ENCODE measurements at places on chromosomes 1 and 21.

GRCh38 chr1:17653276-17653675 is 101.9 kb upstream of the ACTL8 start:
- no peaks in the 10 kb centered on the region for H3K4me1 ChIP-seq
- no peak overlapping the region for H3K4me3 ChIP-seq
- DNase-seq = no peak
- H3K36me3 ChIP-seq = peaks cover 35% of the 10 kb centered on the region
- H3K27me3 ChIP-seq = no peaks in the 10 kb centered on the region

DNA sequence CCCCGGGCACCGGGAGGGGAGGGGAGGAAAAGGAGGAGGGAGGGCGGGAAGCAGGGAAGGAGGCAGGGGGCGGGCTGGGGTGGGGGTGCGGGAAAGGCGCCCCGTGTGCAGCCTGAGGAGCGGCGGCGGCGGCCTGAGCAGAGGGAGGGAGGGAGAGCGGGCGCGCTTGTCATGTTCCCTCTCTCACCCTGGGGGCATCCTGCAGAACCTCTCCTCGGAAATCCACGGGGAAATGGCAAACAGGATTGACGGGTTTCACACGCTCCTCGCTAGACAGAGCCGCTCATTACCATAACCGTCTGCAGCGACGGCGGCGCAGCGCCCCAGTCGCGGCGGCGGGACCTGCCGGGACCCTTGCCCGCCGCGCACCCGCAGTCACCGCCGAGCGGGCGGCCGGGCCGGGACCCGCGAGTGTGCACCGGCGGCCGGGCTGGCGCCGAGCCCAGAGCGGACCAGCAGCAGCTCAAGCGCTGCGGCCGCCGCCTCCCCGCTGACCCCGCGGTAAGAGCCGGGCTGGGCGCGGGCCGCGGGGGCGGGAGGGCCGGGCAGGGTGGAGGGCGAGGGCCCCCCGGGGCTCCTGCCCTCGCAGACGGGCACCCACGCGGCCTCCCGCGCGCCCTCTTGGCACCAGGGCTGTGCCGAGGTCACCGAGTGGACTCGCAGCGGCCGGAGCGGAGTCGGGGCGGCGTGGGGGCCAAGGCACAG is at the start of gene SERTAD4:
Gene SERTAD4, plus strand, starts transcription at position 286 of the 705 bp plus-strand sequence. CDS start 5,165 bp downstream, outside the sequence.
- peaks cover 18% of the 10 kb centered on the region for H3K4me1 ChIP-seq
- H3K27me3 ChIP-seq = peaks cover 18% of the 10 kb centered on the region
- peak within 1 kb of the TSS; percentile 70 for H3K4me3 ChIP-seq
- peak within 1 kb of the TSS; percentile 79 for H3K27ac ChIP-seq
- peak; percentile 91 for DNase-seq

GRCh38 chr1:106224426-106224825 is 832.0 kb upstream of the PRMT6 start:
- H3K27ac ChIP-seq = no peak overlapping the region
- H3K36me3 ChIP-seq = no peaks in the 10 kb centered on the region
- no peak overlapping the region for H3K4me3 ChIP-seq
- no peak for DNase-seq
- H3K27me3 ChIP-seq = no peaks in the 10 kb centered on the region

DNA sequence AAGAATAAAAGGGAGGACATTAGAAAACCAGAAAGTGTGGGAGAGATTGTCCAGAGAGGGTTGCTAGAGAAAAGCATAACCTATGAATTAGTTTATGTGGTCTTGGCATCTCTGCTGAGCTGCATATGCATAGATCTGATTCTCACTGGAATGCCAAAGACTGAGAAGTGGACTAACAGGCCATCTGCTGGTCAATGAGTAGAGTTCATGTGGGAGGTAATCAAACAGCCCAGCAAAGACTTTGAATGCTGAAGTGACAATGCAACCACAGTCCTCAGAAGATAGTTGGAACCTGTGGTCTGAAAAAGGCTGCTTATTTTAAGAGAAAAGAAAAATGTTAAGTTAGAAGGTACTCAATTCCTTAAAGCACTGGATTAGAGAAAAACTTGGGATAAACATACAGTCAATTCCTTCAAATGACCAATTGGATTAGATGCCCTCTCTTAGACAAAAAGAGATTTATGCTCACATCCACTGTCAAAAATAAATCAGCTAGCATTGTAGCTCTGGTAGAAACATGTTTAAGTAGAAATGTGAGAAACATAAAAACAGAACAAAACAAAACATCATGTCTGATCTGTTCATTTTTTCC is 382.8 kb downstream of the AMY1C start:
- H3K4me1 ChIP-seq = no peaks in the 10 kb centered on the region
- no peaks in the 10 kb centered on the region for H3K27me3 ChIP-seq
- H3K36me3 ChIP-seq = no peaks in the 10 kb centered on the region
- H3K27ac ChIP-seq = no peak overlapping the region
- no peak overlapping the region for H3K4me3 ChIP-seq
- no peak for DNase-seq

GRCh38 chr21:43012596-43012995 is 38.2 kb downstream of the PKNOX1 start:
- DNase-seq = no peak
- no peak overlapping the region for H3K27ac ChIP-seq
- H3K4me3 ChIP-seq = no peak overlapping the region
- peaks cover 4% of the 10 kb centered on the region for H3K36me3 ChIP-seq

DNA sequence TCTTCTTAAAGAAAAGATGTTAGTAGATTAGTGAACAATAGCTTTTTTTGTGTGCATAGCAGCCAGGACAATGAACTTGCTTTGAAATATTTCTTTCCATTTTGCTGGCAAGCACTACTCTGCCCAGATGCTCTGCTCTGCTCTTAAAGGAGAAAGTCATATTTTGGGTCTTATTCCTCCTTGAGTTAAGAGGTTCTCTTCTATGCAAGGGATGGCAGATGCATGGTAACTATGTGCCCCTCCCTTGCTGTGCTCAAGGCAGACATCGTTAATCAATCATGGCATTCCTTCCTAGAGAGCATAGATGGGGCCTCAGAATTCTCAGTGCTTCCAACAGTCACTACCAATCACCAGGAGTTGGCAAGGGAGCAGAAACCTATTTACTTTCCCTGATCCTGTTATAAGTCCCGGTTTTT is 27.6 kb downstream of the NIPAL3 start:
- no peaks in the 10 kb centered on the region for H3K4me1 ChIP-seq
- DNase-seq = no peak
- H3K27ac ChIP-seq = no peak overlapping the region
- no peak overlapping the region for H3K4me3 ChIP-seq
